Small intestine (tissue), 16 donors: ENCODE measurements at places on chromosomes 2 and 18.
A peak's percentile ranks its signal among the peaks of the same experiment; 100 is the strongest.

GRCh38 chr2:165528691-165529090, 59.2 kb downstream of the CSRNP3 start:
- DNase-seq, result no peak

GRCh38 chr2:2523461-2524347, 192.6 kb upstream of the MYT1L start:
- DNase-seq, result no peak

DNA sequence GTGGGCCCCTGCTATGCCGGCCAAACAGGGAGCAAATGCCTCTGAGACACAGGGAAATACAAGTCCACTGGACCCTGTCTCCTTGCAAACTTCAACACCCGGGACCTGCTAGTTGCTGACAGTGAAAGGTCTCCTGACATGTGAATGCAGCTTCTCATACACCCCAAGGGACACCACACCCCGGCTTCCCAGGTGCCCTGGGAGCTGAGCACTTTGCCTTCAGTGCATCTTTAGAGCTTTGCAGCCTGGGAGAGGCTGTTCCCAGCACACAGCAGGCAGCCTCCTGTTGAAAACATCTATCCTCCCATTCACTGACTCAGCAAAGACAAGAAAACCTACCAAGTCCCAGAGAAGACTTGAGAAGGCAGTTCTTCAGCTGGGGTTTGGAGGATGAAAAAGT, 143.4 kb downstream of the COL6A3 start:
- DNase-seq, result no peak

DNA sequence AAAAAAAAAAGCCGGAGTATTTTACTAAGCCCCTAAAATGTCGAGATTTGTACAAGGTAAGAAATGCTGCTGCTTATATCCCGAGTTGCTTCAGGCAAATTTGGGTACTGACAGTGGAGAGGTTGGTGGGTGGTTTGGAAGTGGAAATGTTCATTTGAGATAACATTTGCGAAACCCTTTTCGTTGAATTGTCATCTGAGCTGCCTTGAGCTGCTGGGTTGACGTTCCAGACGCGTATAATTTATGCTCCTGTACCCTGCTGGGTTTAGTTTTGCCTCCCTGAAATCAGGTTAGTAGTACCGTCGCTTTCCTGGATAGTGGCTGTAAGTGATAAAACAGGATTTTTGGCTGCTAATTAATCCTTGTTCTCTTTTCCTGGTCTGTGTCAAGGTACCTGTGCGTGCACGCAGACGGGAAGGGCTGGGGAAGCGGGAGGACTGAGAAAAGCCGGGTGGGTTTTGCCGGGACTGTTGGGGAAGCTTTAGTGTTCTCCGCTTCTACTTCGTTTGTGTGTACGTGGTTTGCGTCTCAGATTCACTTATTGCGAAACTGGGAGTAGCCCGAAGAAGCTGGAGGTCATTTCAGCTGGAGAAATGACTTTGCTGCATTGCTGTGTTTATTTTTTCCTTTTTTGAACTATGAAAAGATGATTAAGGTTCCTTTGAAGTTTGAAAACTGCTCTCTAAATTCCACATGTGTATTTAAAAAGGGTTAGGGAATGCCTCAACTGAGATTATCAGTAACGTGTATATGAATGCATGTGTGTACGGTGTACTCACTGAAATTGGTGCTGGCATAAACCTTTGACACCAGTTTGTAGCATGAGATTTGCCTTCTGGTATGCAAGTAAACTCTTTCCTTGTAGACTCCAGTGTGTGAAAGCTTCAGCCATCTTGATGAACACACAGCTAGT, 709 bp downstream of the UGP2 start:
- DNase-seq, result peak; percentile 79

DNA sequence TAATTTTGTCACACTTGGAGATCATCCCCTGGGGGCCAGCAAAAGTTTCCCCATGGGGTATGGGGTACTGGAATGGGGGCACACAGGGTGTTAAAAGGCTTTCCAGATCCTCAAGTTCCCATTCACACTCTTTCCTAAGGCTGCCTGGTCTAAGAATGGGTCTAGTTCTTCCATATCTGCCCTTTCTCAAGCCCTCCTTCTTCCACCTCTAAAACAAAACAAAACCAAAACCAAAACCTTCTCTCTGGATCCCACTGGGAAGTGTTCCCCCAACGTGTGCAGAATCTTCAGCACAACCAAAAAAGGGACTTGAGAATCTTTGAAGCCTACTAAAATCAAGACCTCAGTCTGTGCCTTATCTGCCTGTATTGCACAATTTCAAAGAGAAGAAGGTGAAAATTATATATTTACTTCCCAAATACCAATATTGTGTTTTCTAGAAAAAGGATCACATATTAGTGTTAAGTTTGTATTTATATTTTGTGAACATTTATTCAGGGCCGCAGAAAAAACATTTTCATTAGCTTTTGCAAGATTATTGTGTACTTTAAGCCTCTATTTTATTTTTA, 207.2 kb upstream of the TCF4 start:
- DNase-seq, result no peak

DNA sequence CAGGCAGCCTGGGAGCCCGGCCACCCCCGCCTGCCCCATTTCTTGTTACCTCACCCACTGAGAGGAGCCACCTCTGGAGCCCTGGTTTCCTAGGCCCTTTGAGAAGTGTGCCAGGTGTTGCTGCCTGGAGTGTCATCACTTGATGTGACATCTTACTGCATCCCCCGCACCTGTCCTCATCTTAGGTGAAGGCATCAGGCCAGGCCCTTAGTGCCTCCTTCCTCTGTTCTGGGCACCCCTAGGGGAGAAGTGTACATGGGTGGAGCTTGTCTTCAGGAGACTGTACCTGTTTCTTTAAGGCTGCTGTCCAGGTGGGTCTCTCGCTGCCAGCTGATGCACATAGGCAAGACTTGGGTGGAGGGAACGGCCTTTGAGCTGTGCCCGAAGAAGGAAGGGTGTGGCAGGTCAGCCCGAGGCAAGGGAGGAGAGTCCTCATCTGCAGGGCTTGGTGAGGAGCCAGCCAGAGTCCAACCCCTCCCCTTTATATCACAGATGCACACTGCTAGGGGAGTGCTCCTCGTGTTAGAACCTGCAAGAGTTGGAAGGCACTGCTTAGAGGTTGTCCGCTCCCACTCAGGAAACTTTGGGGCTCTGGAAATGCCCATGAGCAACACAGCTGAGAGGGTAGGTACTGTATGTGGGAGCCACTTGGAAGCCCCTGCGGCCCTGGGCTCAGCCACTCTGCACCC, 45.9 kb downstream of the NCK2 start:
- DNase-seq, result peak; percentile 91

GRCh38 chr18:63603772-63604171, 16.6 kb downstream of the SERPINB13 start:
- no peak for DNase-seq

DNA sequence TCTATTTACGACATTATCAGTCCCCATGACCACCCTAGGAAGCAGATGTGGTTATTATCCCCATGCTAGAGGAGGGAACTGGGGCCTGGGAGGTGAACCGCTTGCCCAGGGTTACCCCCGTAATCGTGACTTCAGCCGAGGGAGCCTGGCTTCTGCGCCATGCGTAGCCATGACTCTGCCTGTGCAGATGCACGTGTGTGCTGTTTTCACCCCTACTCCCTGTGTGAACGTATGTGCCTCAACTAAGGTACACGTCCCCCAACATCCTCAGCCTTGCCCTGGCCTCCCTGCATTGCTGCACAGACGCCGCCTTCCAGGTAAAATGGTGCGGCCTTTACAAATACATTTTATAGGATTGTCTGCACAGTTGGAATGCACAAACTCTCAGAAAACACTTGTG, 40.2 kb downstream of the LPIN1 start:
- DNase-seq, result no peak

GRCh38 chr2:164569378-164569777, 51.9 kb downstream of the GRB14 start:
- DNase-seq, result no peak

- no peak for DNase-seq
Measured at GRCh38 chr18:13269521-13270011, 51.0 kb downstream of the LDLRAD4 start.

DNA sequence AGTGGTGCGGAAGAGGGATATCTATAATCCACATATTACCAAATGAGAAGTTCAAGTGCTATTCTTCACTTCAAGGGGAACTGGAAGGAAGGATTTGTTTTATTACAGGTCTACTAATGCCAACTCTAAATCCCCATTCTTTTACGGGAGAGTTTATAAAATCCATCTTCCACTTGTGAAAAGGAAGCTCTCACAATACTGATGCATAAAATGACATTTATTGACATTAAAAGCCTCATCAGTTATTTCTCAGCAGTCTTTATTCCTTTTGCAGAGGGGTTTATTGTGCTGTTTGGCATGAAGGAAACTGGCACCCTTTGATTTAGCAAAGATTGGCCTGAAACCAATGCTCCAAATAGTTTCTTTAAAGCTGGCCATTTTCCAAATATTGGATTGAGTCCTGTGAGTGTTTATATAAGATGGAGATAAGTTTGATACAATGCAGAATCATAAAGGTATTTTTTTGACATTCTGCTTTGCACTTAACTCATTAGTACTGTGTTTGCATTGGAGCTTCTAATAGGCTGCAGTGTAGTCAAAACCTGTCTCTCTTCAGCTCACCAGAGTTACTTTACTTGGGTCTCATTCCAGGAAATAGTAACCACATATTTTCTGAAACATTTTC, 26.6 kb downstream of the LRP1B start:
- no peak for DNase-seq

GRCh38 chr2:232891621-232892071, 21.6 kb downstream of the SNORC start:
- no peak for DNase-seq

DNA sequence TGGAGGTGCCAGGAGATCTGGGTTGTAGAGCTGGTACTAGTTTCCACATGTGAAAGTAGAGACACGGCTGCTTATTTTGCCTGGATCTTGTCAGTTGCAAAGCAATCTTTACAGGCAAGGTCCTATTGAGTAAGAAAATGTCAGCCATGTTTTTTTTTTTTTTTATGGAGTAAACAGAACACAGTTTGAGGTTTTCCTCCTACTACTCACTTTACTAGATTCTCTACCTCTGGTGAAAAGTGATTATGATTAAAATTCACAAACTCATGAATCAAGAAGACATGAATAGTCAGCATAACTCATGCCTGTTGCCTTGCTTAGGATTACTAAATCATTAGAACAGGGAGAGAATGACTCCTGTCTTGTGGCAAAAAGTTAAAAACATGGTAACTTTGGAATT, 70.1 kb upstream of the PNPT1 start:
- DNase-seq, result no peak

DNA sequence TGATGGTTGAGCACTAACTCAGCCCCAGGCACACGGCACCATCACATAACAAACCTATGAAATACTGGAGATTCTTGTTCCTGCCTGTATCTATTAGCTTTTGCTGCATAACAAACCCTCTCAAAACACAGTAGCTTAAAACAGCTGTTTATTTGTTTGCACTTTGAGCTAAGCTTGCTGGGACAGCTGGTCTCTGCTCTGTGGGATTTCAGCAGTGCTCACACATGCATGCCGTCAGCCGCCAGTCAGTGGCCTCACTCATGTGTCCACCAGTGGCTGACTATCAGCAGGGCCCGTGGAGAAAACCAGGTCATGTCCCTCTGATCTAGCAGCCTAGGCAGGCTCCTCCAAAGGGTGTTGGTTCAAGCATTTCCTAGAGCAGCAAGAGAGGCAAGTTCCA, 52.8 kb upstream of the RAB12 start:
- DNase-seq, result no peak

GRCh38 chr18:60053747-60054304, 154.0 kb downstream of the PMAIP1 start:
- peak; percentile 54 for DNase-seq

DNA sequence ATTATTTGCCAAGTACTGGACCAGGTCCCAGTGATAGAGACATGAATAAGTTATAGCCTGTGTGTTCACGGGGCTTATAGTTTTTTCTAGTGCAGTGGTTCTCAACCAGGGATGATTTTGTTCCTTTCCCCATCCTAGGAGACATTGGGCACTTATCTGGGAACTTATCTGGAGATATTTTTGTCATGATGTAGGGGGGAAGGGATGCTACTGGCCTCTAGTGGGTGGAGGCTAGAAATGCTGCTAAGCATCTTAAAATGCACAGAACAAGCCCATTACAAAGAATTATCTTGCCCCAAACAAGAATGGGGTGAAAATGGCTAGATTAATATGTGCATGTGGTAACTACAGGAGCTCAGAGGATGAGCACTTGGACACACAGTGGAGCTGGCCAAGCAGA, 75.2 kb downstream of the KLHL29 start:
- no peak for DNase-seq

DNA sequence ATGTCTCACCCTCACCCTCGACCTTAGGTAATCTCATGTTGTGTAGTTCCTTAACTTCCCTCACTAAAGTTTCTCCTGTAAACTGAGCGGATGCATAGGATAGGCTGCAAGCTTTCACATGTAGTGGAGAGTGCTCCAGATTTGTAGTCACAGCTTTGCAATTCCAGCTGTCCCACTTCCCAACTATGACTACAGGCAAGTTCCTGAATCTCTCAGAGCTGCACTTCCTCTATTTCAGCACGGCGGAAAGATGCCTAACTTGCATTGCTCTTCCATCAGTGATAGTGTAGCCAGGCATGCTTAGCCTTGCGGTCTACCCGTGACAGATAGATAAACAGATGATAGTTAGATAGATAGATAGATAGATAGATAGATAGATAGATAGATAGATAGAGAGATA, 183.1 kb upstream of the CCDC68 start:
- no peak for DNase-seq

DNA sequence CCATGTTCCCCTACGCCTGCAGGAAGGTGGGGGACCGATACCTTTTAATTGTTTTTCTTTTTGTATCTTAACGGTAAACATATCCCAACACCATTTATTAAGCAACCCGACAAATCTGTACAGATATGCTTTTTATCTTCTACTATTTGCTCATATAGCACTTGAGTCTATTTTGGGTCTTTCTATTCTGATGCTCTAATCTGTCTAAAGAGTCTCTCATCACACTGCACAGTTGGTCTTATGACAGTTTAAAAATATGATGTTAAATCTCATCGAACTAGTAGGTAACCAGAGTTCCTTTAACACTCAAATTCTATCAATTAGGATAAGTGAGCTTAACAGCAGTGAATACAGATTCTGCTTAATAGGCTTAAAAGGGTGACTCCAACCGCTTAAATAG, 111.6 kb downstream of the SOCS6 start:
- DNase-seq, result no peak

DNA sequence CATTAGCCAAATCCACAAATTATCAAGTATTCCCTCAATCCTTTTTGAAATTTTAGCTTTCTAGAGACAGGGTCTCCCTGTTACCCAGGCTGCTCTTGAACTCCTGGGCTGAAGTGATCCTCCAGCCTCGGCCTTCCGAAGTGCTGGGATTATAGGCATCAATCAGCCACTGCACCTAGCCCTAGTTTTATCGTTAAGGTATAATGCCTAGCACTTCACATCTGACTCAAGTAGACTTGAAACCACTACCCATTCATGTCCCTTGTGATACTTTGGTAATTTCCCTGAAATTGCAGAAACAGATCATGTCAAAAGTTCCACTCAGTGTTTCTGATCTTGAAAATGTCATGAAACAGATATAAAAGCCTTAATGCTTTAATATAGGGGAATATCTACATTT, 26.3 kb downstream of the MEX3C start:
- DNase-seq, result no peak

- DNase-seq, result no peak
Measured at GRCh38 chr2:26952374-26952773, 18.1 kb upstream of the MAPRE3 start.

- DNase-seq, result no peak
Measured at GRCh38 chr2:218777276-218777990, 4.5 kb upstream of the CYP27A1 start.
